Glutamatergic neuron (in vitro differentiated cells): ENCODE measurements at places on chromosomes 5 and 9. TPM values are rescaled to one million over a fixed set of nuclear protein-coding genes. Genes with fewer than 3 reads are reported as not detected.

DNA sequence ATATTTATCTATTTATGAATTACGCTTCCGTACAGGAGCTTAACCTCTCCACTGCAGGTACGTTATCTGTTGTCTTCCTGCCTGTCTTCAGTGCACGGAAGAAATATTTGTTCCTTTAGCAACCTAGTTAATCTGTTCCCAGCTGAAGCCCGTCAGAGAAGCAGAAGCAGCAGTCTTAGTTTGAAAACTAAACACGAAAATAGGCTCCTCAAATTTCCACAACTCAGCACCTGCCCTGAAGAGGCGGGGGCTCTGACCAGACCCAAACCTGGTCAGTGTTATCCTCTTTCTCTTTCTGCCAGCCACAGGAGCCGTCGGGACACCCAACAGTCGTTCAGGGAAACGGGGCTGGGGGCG is 462 bp downstream of the NUDCD2 start:
- DNase-seq = no peak

SUSD3 gene
- total RNA-seq = not detected

GRCh38 chr5:53874409-53874808 is 314.0 kb downstream of the NDUFS4 start:
- DNase-seq = no peak

DNA sequence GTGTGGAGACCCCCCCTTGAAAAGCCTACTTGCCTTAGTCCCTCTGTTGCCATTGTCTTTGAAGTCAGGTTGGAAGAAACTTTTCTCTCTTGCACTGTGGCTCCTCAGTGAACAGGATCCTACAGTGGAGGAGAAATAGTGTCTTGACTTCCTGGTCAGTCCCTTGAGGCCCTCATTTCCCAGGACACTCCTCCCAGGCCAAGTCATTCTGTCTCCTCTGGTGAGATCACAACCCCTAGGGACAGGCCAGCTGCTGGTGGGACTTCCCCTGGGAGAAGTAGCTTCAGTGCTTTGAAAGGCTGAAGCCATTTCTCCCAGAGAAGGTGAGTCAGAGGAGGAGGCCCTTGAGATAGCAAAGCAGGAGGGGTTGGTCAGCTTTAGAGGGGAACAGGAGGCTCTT is 10.1 kb upstream of the GRIA1 start:
- DNase-seq = no peak

DNA sequence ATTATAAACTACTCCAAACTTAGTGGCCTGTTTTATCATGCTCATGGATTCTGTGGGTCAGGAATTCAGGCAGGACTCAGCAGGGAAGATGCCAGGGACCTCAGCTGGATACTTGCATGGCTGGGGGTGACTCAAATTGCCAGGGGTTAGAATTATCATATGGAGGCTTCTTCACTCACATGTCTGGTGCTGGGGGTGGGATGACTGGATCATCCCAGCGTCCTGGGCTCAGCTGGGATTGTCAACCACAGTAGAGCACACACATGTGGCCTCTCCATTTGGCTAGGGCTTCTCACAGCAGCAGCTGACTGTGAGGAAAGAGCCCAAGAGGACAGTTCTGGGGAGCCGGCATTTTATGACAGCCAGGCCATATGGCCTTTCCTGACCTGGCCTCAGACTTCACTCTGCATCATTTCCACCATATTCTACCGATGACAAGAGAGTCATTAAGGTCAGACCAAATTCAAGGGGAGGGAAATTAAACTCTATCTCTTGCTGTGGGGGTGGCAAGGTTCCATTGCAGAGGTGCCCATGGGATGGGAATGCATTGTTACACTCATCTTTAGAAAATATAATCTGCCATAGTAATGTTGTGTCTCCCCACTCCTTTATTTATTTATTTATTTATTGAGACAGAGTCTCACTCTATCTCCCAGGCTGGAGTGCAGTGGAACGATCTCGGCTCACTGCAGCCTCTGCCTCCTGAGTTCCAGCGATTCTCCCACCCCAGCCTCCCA is 5.2 kb upstream of the GRK6 start:
- DNase-seq = no peak

BNC2 gene
- 15.2 TPM for total RNA-seq
